GM04504 (cell line): ENCODE measurements at places on chromosomes 1 and 21.

- DNase-seq, result no peak
Observed at GRCh38 chr1:64608005-64608650, 136.7 kb upstream of the RAVER2 start.

DNA sequence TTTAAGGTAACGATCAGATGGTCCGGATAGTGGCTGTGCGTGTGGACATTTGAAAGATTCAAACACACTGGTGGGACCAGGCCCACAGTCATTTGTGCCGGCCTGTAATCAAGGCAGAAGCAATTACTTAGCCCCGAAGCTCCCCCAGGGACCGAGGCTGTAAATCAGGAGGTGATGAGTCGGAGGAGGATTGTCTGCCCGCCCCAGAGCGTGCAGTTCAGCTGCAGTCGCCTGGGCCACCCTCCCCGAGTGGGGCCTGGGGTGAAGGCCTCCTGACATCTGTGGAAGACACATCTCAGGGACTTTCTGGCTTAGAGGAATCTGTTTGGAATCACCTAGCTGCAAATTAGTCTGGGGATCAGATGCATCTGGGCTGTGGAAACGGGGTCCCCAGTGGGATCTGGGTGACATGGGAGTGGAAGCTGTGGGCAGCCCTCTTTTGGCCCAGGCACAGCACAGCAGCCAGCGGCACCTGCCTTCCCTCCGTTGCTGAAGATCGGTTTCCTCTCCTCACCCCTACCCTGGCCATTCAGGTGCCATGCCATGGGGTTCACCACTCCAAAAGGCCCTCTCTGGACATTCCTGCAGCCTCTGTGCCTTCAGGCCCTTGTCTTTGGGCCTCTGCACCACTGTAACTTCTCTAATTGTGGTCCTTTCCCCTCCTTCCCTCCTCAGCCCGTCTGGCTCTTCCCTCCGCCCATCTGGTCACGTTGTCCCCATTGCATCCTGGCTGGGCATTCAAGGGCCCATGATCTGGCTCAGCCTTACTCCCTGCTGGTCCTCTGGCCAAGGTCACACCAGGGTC, 25.7 kb downstream of the LHX4 start:
- DNase-seq, result peak; percentile 5

GRCh38 chr1:41811051-41811795, 107.5 kb downstream of the HIVEP3 start:
- no peak for DNase-seq

- no peak for DNase-seq
Observed at GRCh38 chr1:98660940-98661543, 479 bp upstream of the SNX7 start.

DNA sequence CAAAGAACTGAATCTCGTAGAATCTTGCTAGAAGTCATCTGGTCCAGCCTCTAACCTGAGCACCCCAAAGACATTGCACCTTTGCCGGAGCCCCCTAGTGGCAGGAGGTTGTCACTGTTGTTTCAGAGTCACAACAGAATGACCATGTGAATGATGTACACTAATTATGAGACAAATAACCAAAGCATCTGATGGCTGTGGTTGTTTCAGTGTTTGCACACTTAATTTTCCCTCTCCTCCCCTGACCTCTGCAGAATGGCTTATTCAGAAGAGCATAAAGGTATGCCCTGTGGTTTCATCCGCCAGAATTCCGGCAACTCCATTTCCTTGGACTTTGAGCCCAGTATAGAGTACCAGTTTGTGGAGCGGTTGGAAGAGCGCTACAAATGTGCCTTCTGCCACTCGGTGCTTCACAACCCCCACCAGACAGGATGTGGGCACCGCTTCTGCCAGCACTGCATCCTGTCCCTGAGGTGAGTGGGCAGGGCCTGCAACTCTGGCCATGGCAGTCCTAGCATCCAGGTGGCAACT, 26.4 kb downstream of the TRAF5 start:
- DNase-seq, result no peak

DNA sequence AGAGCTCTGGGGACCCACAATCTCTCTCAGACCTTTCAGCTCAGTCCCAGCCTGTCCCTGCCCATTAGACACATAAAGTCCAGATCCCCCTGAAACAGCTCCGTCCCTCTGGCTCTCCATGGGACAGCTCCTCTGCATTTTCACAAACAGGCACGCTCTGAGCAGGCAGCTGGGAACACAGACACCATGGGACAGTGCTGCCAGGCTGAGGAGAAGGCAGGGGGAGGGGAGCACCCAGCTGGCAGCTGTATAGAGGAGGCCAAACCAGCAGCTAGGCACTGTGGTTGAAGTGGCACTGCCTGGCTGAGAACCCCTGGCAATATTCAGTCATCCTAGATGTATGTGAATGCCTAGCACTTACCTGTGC, 2.0 kb downstream of the TMEM63A start:
- DNase-seq, result no peak

DNA sequence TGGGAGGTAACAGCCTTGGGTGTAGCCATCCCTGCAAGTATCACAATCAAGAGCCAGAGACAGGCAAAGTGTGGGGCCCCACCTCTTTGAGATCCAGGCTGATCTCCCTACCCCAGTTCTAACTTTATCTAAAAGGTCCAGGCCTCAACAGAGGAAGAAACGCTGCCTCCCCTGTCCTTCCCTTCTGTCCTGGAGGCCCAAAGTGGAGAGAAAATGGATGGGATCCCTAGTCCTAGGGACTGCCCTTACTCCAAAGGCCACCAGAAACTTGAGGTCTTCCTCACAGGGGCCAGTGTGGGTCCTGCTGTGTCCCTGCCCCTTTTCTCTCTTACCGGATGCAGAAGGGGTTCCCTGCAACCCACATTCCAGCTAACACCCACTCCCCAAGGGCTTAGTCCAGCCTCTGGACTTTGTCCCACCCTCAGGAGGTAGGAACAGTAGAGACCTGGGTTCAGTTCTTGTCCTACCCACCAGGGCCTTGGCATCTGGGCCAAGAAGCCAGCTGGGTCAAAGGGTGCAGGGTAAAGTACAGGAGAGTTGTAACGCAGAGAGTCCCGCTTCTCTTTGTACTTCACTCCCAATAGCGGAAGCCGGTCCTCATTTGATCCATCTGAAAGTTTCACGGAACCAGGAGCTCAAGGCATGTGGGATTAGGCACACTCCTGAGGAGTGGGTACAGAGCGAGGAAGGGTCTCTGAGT, 1.9 kb downstream of the HDGF start:
- DNase-seq, result no peak

- DNase-seq, result no peak
Observed at GRCh38 chr1:1616045-1616790, 918 bp downstream of the MIB2 start.

DNA sequence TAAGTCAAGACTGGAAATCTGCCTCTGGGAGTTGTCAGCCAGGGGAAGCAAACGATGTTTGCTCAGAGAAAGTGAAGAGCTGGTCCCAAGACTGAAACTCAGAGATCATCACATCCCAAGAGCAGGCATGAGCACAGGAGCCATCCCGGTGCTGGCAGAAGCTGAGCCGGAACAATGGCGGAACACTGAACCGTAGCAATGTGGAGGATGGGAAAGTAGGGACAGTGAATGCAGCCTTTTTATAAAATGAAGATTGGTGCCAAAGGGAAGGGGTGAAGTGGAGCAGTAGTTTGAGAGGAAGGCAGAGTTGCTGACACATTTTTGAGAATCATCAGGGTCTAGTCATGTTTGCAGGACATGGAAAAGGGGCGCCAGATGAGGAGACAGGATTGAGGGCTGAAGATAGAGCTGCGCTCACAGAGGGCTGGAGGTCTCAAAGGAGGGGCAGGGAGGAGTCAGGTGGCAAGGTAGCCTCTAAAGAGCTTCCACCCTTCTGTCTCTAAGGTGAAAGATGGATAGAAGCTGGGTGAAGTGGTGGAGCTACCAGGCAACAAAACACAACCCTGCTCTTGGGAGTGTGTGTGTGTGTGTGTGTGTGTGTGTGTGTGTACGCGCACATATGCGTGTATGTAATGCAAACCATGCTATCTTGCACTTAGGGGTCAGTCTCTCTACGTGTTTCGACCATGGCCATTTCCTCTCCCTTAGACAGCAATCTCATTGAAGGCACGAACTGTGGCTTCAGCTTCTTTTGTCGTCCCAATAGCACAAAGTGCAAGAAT, 94.3 kb upstream of the IRF2BP2 start:
- DNase-seq, result no peak

GRCh38 chr1:20685099-20685662, 24.0 kb upstream of the DDOST start:
- no peak for DNase-seq

DNA sequence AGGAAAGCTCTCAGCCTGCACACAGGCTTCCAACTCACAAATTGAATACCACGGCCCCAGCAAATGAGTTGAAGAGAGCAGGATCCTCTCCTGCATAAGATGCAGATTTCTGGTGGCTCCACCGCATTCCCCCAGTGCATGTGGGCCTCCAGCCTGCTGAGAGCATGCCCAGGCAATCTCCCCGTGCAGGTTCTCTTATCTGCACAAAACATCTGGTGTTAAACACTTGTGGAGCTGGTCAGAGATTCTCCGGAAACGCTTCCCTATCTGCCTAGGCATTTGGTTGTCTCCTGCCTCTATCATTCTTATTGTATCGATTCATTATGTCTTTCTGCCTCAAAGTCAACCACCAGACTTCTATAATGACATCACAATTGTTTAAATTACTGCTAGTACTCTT, 1349.0 kb upstream of the B3GALT2 start:
- no peak for DNase-seq

DNA sequence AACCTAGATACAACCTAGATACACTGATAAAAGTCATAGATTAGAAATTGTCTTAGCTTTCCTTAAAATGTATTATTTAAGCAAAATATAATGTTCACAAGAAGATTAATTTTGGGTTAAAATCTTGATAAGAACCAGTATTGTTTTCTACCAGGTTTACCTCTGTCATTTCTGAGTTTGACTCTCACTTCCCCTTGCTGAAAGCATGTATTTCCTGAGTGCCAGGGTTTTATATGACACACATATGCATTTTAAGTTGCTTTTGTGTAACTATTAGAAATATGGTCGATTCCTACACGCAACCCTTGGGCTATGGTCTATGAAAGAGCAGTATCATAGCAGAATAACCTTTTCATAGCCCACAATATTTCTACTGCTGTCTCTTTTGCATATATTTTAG, 351.7 kb downstream of the ZP4 start:
- DNase-seq, result no peak

DNA sequence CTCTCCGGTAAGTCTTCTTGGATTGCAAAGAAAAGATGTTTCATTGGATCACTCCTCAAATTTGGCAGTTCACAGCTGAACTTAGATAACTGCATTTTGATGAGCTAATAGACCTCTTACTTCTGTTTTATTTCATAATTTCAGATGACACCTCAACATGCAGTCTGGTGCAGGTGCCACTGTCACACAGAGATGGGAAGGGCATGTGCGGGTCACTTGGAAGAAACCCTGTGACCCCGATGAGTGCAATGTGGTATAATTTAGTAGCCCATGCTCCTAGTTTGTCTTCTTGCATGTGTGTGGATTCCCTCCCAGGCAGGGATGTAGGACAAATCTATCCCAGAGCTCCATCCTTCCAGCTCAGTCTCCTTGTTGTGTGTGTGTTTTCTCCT, 481 bp upstream of the SLAMF1 start:
- no peak for DNase-seq

DNA sequence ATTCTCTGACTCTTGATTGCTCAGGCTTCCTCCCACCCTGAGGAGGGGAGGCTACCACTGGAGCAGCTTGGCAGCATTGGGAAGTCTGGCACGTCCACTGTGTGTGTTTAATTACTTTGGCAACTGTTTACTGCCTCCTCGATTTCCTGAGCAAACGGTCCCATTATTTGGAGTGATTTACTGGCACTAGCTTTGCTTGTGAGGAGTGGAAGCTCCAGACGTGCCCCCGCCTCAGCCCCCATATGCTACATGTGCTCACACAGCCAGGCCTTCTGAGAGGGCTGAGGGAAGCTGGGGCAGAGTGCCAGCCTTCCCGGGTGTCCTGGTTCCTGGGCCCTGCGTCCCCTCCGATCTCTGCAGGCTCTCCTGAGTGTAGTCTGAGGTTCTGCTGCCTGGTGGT, 306.2 kb downstream of the PTPRU start:
- no peak for DNase-seq
